ENCODE measurements at places on chromosomes 16 and 17. TPM values are rescaled to one million over a fixed set of nuclear protein-coding genes. Genes with fewer than 3 reads are reported as not detected.

DNA sequence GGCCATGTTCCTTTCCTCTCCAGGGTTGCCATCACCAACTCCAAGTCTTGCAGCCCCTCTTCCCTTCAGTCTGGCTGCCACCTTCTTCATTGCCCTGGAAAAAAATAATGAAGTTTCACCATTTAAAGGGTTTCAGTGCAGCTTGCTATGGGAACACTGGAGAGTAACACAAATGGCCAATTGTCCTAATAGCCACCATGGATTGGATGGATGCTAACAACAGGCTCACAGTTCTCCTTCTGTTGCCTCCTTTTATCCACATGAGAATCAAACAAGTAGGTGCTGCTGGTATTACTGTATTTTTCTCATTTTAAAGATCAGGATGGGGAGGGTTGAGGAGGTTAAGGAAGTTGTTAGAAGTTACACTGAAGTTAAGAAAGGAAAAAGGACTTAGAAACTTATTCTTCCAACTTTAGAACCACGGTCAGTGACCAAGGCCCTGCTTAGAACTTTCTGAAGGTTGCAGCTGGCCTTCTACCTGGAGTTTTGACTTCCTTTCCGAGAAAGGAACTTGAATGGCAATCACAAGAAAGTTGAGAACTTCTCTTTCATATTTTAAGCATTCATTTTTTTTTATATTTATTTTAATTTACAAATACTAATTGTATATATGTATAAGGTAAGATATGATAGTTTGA, 198.0 kb upstream of the MAF start:
- DNase-seq: no peak

GRCh38 chr17:75843577-75844529, at the start of gene UNC13D:
Gene UNC13D, minus strand, starts transcription at chr17:75844404. Its CDS starts 67 bp downstream, at chr17:75844337.
- DNase-seq: no peak

- no peak for DNase-seq
Measured at GRCh38 chr17:21573961-21574610, 118.2 kb upstream of the KCNJ18 start.

- no peak for DNase-seq
Measured at GRCh38 chr16:262121-262745, 13.5 kb downstream of the RGS11 start.

DNA sequence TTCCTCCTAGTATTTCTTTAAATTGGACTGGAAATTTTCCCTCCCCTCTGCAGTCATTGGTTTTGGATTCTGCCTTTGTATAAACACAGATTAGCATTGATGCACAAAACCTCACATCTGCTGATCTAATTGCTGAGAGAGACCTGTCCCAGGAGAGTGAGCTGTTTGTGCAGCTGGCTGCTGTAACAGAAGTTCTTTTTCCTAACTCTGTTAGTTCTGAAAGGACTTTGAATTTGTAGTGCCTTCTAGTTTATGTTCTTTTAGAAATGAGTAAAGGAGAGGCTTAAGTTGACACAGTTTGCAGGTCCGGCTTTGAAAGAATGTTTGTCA, 45.2 kb upstream of the KPNB1 start:
- no peak for DNase-seq

DNA sequence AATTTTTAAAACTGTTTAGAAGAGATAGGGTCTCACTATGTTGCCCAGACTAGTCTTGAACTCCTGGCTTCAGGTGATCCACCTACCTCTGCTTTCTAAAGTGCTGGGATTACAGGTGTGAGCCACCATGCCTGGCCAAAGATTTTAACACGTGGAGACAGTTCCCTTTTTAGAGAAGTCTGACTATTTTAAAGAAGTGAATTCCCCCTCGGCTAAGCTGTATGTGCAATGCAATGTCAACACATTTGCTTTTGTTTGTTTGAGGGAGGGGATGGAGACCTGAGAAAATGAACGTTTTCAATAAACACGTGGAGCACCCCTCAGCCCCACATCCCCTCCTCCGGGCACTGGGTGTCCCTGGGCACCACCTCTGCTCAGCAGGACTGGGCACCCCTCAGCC, 14.3 kb upstream of the RNPS1 start:
- DNase-seq: no peak

DNA sequence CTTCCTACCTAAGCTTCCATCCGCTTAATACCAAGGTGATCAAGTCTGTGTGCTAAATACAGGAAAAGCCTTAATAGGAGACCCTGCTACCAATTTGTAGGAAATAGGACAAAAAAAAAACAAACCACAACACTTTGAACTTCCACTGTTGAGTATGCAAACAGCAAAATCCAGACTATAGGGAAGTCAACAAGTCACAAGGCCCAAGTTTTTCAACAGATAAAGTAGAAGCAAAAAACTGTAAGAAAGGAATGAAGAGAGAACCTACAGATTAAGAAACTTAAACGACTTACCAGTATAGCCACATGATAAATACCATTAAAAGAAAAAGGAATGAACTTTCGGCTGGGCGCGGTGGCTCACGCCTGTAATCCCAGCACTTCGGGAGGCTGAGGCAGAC, 7.4 kb downstream of the USP22 start:
- DNase-seq: no peak

GRCh38 chr17:50381920-50382319, 8.9 kb downstream of the EME1 start:
- no peak for DNase-seq

DNA sequence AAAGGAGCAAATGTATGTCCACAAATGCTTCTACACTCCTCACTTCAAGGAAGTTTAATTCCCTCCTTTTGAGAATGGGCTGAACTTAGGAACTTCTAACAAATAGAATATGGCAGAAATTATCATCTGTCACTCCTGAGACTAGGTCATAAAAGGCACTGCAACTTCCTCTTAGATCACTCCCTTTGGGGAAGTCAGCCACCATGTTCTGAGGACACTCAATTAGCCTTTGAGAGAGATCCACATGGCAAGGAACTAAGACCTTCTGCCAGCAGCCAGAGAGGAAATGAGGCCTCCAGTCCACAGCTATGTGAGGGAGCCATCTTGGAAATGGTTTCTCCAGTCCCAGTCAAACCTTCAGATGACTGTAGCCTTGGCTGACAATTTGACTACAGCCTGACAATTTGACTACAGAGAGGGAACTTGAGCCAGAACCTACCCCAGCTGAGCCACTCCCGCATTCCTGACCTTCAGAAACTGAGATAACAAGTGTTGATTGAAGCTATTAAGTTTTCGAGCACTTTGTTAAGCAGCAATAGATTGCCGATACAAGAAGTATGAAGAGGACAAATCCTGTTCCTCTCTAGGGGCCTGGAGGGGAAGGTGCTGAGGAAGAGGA, 113.4 kb upstream of the SEC14L1 start:
- DNase-seq: no peak

GRCh38 chr16:4330277-4330874, 14.5 kb downstream of the GLIS2 start:
- peak; percentile 86 for DNase-seq

DNA sequence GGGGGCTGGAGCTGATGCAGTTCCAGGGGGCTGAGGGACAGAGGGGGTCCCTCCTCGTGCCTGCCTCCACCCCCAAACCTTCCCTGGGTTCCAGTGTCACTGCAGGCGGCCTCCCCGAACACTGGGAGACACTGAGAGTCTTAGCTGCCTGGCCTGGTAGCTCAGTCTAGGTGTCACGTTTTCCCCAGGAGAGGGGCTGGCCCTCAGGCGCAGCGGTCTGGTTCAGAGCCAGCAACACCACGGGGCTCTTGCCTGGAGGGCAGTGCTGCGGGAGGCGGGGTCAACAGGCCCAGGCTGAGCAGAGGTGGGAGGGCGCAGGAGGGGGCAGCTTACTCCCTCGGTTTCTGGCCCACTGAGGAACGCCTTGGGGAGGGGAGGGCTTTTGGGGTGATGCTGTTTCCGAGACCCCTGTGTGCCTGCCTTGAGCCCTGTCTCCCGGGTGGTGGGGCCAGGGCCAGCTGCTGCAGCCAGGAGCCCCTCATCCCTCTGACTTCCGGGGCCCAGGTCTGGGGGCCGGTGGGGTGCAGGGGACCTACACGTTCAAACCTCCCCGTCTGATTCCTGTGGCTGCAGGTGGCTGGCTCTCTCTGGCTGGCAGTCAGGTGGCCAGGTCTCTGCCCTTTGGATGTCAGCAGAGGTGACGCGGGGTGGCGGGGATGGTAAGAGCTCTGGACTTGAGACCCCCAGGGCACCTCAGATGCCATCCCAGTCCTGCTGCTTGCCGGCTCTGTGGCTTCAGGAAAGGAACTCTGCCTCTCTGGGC, 89.3 kb upstream of the GSE1 start:
- DNase-seq: peak; percentile 70

DNA sequence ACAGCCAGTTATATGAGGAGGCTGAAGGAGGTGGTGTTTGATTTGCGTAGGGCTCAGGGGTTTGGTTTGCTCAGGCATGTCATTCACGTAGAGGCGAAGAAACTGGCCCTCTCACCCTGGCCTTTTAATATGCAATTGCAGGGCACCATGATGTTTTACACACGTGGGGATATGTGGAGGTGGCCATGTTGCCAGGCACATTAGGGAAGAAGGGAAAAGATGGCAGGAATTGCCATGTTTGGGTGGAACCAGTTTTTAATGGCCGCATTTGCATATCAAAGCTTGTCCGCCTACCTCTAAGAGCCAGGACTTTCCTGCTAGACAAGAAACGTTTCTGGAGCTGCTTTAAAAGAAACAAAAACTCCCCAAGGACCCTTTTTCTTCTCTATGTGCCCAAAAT, 1483.7 kb upstream of the GOT2 start:
- peak; percentile 15 for DNase-seq

DNA sequence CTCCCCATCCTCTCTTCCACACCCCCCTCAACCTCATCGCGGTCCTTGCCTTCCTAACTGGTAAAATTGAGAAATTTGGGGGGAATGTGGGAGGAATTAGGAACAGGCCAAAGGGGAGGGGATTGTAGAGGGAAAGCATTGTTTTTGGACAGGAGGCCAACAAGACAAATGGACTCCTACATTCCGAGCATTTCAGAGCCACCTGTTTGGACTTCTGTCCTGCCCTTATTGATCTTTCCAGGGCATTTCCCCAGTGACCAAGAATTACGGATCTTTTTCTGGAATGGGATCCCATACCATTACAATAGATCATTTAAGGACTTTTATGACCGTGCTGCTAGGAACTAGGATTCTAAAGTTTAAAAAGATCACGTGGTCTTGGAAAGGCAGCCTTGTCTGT, 221.3 kb upstream of the ASIC2 start:
- DNase-seq: no peak

- DNase-seq: no peak
Measured at GRCh38 chr17:81412490-81413093, 17.3 kb downstream of the BAHCC1 start.

- no peak for DNase-seq
Measured at GRCh38 chr16:27215660-27216059, 12.3 kb downstream of the KDM8 start.

DNA sequence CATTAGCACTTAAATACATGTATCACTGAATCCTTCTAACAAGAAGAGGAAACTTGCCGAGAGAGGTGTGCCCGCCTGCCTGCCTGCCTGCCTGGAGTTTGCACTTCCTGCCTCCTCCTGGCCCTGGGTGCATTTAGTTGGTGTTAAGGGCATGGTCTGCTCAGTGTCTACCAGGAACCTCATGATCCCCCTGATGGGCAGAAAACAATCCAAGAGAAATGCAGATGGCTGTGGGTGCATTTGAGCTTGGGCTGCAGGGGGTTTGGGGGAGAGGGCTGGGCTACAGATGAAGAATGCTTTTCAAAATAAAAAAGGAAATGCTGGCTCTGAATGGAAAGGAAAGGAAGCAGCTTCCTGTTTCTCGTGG, 10.1 kb downstream of the KSR1 start:
- DNase-seq: no peak

The CPHXL2 gene
- not detected for total RNA-seq

The CCL2 gene
- 2.5 TPM for total RNA-seq

The CES1 gene
- 2.0 TPM for total RNA-seq

The SLC16A13 gene
- 7.1 TPM for total RNA-seq

The CAPNS2 gene
- not detected for total RNA-seq

The EPN3 gene
- 8.8 TPM for total RNA-seq

The KIF2B gene
- not detected for total RNA-seq

Measured in WTC11 (cell line).